ENCODE measurements at places on chromosomes 13 and 19.

- no peak for DNase-seq
Observed at GRCh38 chr19:19741184-19741583, 8.3 kb upstream of the ZNF14 start.

GRCh38 chr13:50017819-50018218 is 2.6 kb downstream of the KCNRG start:
- DNase-seq: no peak

DNA sequence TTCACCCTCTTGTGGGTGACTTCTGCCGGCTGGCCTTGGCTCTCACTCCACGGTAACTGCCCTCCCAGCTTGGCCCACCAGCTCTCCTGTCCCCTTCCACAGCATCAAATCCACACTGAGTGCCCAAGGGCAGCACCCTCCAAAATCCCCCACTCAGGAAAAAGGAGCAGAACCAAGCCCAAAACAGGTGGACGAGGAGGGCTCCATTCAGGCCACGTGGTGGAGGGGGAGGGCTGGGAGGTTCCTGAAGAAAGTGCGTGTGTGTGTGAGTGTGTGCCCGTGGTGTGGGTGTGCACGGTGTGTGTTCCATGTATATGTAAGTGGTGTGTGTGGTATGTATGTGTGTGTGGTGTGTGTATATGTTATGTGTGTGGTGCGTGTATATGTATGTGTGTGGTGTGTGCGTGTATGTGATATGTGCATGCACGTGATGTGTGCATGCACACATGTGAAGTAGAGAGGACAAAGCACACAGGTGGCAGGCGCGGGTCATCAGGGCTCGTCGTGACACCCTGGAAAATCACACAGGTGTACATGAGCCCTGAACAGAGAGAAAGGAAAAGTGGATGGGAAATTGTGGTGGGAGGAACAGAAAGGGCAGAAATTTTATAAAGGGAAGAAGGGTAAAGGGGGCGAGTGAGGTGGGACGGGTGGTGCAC is 76.9 kb downstream of the COL4A1 start:
- DNase-seq: no peak

DNA sequence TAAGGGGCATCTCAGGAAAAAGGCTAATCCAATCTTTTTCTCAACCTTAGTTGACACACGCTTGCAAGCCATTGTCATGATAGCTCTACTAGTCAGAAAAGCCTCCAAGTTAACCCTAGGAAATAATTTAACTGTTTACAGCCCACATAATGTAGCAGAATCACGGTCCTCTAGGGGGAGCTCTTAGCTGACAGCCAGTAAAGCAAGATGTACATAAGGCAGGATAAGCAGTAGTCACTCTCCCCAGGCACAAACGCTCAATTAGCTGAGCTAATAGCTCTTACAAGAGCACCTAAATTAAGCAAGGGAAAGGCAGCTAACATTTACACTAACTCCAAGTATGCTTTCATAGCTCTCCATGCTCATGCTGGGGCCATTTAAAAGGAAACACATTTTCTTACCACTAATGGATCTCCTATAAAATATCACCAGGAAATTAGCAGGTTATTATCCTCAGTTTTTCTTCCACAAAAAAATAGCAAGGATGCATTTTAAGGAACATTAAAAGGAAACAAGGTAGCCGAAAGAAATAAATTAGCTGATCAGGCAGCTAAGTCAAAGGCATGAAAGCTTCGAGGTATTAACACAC is 33.7 kb upstream of the ZSCAN5A start:
- no peak for DNase-seq

- no peak for DNase-seq
Observed at GRCh38 chr13:91302111-91302510, 45.4 kb upstream of the MIR17HG start.

DNA sequence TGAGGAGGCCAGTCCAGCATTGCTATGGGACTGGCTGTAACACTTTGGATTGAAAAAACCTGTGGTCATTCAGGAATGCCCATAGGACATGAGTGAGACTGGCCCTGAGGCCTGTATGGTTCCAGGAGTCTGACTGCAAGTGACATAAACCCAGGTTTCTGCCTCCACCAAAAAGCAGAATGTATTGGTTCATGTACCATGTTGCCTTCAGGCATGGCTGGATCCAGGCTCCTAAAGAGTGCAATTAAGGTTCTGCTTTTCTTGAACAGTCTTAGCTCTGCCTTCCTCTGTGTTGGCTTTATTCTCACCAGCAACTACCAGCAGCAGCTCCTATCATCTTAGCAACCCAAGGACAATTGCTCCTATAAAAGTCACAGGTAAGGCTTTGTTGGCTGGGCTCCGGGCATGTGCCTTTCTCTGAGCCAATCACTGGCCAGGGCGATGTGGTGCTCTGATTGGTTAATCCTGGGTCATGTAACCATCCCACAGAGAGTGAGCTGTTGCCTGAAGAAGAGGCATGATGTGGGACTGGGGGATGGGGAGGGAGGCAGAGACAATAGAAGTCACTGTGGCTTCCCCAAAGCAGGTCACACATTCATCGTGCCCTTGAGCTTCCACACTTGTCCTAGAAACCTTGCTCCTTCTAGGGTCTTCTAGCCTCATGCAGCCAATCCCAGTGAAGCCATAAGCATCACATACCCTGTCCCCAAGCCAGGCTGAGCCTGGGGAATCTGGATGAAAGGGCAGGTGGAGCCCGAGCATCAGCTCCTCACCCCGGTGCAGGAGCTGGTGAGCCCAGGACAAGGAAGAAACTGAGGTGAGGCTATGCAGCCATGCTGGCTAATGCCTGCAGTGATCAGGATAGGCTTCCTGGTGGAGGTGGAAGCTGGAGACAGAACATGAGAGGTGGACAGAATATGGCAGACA is 123.9 kb downstream of the URI1 start:
- no peak for DNase-seq

DNA sequence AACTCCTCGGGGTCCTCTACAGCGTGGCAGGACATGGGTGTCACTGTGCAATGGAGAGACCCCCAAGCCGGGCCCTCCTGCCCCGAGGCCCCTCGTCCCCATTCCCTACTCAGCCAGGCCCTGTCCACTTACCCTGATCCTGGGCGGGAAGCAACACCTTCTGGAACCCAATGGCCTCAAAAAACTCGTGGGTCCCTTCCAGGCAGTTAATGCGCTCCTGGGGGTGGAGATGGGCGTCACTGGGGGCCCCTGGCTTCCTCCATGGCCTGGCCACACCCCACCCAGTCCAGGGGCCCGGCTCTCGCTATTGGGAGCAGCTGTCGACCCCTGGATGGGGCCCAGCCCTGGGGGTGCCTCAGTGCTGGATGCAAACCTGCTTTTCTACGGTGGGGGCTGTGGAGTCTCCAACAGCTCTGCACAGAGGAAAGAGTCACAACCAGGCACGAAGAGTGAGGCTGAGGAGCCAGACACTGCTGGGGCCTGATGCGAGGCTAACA is 10.8 kb downstream of the UBXN6 start:
- no peak for DNase-seq

GRCh38 chr19:18769989-18770528 is 21.0 kb downstream of the COMP start:
- DNase-seq: no peak

DNA sequence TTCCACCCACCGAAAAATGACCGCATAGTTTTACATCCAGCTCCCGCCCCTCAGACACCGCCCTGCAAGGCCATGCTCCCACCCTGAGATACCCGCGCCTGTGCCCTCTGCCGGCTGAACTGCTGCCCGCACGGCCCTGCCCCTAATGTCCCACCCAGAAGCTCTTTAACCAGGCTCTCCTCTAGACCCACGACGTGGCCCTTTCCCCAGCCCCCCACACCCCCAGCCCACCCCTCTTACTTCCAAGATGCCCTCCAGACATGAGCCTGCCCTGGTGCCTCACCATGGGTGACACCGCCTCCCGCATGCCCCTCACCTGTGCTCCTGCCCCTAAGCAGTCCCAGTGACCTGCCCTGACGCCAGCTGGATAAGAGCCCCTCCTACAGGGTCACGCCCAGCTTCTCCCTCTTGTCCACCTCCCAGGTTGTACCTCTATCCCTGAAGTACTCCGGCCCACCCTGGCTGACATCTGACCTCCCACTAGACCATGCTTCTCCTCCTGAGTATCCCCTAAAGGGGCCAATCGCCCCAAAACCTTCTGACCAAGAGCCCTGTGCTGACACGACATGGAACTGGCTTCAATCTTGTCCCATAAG is 51.2 kb downstream of the COLGALT1 start:
- DNase-seq: no peak

Measured in T-cell (primary cell).